Endothelial cell (in vitro differentiated cells): ENCODE measurements at places on chromosomes 7 and 10. TPM values are rescaled to one million over a fixed set of nuclear protein-coding genes. Genes with fewer than 3 reads are reported as not detected.

DNA sequence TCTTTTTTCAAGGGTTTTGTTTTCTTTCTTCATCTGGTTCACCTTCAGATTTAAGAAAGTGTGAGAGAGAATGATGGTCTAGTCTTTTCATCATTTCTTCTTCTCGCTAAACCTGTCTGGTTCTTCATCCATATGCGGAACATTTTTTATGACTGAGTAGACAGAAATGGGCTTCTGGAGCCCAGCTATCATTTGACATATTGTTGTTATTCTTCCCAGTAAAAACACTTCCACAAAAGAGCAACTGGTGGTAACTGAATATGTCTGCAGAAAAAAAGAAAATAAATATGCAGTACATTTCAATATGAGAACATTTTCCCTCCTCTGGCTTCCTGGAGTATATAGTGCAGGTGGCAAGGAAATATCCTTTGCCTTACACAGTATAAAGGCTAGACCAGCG lies 209.5 kb downstream of the JCAD start:
- H3K4me3 ChIP-seq: peak overlapping the region; percentile 56
- peaks cover 3% of the 10 kb centered on the region for H3K27me3 ChIP-seq
- peaks cover 49% of the 10 kb centered on the region for H3K4me1 ChIP-seq
- peaks cover 3% of the 10 kb centered on the region for H3K36me3 ChIP-seq
- peak overlapping the region; percentile 95 for H3K27ac ChIP-seq

DNA sequence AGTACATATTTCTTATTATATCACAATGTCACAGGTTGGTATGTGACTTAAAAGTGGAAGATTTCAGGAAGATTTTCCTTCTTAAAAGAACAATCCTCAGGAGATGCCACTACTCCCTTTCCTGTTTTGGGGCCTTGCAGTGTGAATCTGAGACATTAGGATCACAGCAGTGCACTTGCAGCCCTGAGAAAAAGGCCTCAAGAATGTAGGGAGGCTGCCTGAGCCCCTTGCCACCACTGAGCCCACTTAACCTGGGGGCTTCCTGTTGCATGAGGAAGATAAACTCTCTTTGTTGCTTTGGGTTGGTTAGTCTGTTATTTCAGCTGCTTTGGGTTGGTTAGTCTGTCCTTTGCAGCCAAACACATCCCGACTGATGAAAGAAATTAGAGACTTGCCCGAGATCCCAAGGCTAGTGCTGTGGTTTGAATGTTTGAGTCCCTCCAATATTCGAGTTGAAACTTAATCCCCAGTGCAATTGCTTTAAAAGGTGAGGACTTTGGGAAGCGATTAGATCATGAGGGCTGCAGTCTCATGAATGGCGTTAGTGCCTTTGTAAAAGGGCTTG lies 151.3 kb upstream of the SP4 start:
- peak; percentile 17 for DNase-seq
- H3K36me3 ChIP-seq: no peaks in the 10 kb centered on the region
- H3K27ac ChIP-seq: peak overlapping the region; percentile 87

- no peaks in the 10 kb centered on the region for H3K27me3 ChIP-seq
- no peak overlapping the region for H3K27ac ChIP-seq
- H3K36me3 ChIP-seq: peaks cover 5% of the 10 kb centered on the region
- H3K4me3 ChIP-seq: no peak overlapping the region
These were observed 260.7 kb upstream of the PRKCQ start for GRCh38 chr10:6840766-6841165.

DNA sequence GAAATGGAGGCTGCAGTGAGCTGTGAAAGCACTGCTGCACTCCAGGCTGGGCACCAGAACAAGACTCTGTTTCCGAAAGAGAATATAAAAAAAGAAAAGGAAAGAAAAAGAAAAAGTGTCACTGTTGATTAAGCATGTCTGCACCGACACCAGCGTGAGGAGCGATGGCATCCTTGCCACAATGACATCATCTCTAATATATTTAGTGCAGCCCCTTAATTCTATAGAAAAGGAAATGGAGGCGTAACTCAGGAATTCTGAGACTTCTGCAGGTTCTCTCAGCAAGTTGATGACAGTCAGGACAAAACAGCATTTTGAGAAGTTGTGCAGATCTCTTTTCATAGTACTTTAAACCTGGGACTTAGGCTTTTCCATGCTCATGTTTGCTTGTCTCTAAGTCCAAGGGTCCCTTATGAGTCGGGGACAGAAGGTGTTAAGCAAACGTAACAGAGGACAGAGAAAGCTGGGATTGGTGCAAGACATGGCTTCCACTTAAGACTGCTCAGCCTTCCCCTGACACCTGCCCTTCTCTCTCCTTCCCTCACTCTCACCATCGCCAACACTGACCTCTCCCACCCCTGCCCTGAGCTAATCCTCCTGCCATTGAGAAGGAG lies 16.9 kb upstream of the ANKRD1 start:
- H3K4me1 ChIP-seq: peaks cover 9% of the 10 kb centered on the region
- peaks cover 2% of the 10 kb centered on the region for H3K27me3 ChIP-seq
- DNase-seq: no peak
- no peaks in the 10 kb centered on the region for H3K36me3 ChIP-seq

The THNSL1 gene
- 3.6 TPM for total RNA-seq

DNA sequence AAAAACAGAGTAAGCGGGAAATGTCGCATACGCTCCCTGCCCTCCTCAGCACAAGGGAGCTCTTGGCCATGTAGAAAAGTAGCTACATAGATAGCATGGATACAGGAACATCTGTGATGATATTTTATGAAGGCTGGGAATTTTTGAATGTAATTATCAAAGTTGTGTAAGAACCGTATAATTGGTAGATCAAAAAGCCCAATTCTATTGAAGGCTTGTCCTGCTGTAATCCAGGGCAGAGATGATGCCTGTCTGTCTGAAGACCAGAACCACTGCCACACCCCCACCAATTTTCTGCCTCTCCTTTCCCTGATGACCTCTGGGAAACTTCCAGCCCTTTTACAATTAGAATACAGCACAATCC lies 51.4 kb downstream of the ZRANB1 start:
- H3K4me3 ChIP-seq: no peak overlapping the region
- H3K4me1 ChIP-seq: no peaks in the 10 kb centered on the region
- H3K27ac ChIP-seq: peak overlapping the region; percentile 48
- no peak for DNase-seq

DNA sequence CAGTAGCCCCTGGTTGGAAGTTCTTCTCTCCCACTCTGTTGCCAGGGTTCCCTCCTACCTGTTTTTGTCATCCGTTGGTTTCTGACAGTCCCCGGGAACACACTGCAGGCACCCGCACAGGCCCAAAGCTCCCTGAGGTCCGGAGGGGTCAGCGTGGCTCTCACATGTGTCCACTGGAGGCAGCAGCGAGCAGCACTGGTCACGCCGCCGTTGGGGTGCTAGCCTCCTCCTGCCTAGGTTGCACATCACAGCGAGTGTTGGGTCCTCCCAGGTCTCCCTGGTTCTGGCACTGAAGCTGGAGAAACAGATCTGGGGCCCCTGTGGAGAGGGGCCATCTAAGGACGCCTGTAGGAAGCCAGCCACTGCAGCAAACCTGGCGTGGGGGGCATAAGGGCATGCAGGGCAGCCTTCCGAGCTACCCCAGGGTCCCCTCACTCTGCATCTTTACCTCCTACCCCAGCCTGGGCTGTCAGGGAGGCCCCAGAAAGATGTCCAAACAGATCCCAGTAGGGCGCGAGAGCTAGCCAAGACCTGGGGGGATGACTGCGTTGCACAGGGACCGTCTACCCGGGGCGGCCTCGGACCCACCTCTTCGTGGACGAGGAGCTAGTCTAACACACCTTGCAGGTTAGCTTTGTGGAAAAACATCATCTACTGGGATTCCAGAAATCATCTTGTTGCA lies 28.9 kb downstream of the LRRC27 start:
- peaks cover 16% of the 10 kb centered on the region for H3K36me3 ChIP-seq
- DNase-seq: peak; percentile 38
- peaks cover 9% of the 10 kb centered on the region for H3K27me3 ChIP-seq
- no peak overlapping the region for H3K4me3 ChIP-seq

- no peak overlapping the region for H3K27ac ChIP-seq
- no peak overlapping the region for H3K4me3 ChIP-seq
- no peaks in the 10 kb centered on the region for H3K4me1 ChIP-seq
- no peaks in the 10 kb centered on the region for H3K36me3 ChIP-seq
These were observed 342 bp downstream of the OR2AE1 start for GRCh38 chr7:99876491-99876890.

DNA sequence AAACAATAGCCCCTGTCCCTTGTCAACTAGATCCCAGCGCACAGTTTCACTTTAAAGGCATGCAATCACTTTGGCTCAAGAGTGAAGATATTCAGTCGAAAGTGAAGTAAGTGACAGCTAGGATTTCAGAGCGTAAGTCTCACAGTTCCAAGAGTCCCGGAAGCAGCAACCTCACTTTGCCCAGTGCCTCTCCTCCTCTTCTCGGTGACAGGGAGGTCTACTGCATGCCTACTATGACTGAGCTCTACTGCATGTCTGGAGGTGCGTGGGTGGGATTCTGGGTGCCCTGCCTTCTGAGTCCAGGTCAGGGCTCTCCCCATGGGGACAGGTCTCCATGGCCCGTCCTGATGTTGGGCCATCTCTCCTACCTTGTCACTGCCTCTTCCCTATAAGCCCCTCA lies 17.0 kb downstream of the PRKCQ start:
- H3K27me3 ChIP-seq: no peaks in the 10 kb centered on the region
- H3K36me3 ChIP-seq: peaks cover 3% of the 10 kb centered on the region
- H3K4me3 ChIP-seq: no peak overlapping the region
- peaks cover 52% of the 10 kb centered on the region for H3K4me1 ChIP-seq
- no peak for DNase-seq
- no peak overlapping the region for H3K27ac ChIP-seq

GRCh38 chr7:7156663-7157062 lies 25.7 kb upstream of the C1GALT1 start:
- no peak for DNase-seq
- peaks cover 14% of the 10 kb centered on the region for H3K4me1 ChIP-seq
- peaks cover 1% of the 10 kb centered on the region for H3K27me3 ChIP-seq
- H3K4me3 ChIP-seq: no peak overlapping the region
- H3K36me3 ChIP-seq: no peaks in the 10 kb centered on the region

- H3K4me1 ChIP-seq: peaks cover 50% of the 10 kb centered on the region
- no peak overlapping the region for H3K27ac ChIP-seq
- no peak overlapping the region for H3K4me3 ChIP-seq
- DNase-seq: no peak
- peaks cover 9% of the 10 kb centered on the region for H3K27me3 ChIP-seq
- H3K36me3 ChIP-seq: peaks cover 22% of the 10 kb centered on the region
These were observed 24.8 kb downstream of the ADCY1 start for GRCh38 chr7:45598886-45599520.

DNA sequence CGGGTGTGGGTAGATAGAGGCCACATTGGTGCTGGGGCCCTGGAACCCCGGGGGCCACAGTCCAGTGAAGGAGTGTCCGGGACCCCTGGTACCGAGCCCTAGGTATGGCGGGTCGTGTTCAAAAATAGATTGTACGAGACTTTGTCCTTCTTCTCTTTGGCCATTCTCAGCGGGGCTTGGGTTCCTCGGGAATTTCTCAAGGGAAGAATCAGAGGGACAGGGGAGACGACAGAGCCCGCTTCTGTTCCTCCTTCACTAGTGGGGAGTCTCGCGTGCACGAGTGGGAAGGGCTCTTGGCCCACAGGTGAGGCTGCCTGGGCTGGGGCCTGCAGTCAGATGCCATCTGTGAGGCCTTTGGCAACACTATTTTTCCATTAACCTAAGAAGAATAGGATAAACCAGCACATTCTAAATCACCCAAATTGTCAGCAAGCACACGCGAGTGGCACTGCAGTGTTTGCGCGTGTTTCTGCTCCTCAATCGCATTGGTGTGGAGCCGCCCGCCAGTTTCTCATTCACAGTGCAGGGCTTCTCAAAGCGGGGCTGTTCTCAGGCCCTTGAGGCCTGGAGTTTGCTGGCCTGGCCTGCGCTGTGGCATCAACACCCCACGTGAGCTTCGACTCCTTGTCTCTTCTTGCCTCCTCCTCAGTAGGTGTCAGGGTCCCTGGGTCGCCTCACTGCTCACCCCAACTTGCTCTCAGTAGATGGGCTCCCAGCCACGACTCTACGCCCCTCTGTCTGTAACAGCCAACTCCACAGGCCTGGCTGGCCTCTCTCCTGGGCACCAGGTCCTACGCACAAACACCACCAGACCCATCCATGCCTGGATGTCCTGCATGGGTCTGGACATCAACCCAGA lies 187.6 kb upstream of the SHH start:
- H3K36me3 ChIP-seq: no peaks in the 10 kb centered on the region
- H3K27ac ChIP-seq: no peak overlapping the region
- H3K4me3 ChIP-seq: no peak overlapping the region
- peaks cover 4% of the 10 kb centered on the region for H3K27me3 ChIP-seq
- H3K4me1 ChIP-seq: no peaks in the 10 kb centered on the region

- peaks cover 35% of the 10 kb centered on the region for H3K36me3 ChIP-seq
- H3K4me3 ChIP-seq: peak overlapping the region; percentile 1
- H3K4me1 ChIP-seq: no peaks in the 10 kb centered on the region
These were observed 28.8 kb downstream of the DENND10 start for GRCh38 chr10:119132521-119133345.

The PKD1L1 gene
- total RNA-seq: 4.8 TPM
